ENCODE measurements at places on chromosomes 7 and 10.
A peak's percentile ranks its signal among the peaks of the same experiment; 100 is the strongest.

DNA sequence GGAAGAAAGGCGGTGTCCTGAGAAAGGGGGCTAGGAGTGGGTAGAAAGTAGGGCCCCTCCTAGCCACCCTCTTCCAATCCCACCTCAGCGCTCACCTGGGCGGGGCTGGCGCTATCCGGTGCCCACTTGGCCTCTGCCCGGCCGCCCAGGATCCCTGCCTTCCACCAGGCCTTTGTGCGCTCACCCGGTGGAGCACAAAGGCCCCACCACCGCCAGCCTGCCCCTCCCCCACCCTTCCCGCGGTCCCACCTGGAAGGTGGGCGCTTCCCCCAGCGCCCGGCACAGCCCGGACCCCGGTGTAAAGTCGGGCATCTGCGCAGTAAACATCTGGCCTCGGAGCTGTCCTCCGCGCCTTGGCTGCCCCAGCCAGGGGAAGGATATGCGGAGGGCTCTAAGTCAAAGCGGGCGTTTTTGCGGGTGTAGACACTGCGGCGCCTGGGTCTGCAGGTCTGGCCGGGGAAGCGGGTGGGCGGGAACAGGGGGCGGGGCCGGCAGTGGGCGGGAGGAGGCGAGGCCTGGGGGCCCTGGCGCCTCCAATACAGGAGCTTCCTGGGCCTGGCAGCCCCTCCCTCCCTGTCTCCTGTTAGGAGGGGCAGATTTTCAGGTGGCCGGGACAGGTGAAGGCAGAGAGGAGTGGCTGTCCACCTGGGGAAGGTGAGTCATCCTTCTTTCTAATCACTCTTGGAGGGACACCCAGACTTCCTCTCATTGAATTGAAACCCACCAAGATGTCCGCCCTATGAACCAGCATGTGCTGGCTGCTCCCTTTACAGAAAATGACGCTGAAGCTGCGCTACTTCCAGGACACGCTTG lies 49.3 kb downstream of the PNLIPRP2 start:
- DNase-seq: no peak

DNA sequence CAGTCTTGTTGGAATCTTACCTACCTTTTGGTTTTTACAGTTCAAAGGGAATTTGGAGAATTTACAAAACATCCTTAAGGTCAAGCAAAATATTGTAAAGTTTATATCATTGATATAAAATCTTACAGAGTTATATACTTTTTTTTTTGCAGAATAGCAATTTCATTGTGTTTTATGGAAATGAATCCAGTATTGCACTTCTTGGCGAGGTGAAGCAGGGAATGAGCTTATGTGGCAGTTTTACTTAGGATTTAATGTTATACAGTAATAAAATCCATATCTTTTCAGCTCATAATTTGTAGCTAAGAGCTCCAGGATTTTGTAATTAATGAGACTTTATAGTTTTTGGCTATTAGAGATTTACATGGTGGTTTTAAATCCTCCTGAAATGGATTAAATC lies 5.0 kb downstream of the PRKAR2B start:
- DNase-seq: no peak

DNA sequence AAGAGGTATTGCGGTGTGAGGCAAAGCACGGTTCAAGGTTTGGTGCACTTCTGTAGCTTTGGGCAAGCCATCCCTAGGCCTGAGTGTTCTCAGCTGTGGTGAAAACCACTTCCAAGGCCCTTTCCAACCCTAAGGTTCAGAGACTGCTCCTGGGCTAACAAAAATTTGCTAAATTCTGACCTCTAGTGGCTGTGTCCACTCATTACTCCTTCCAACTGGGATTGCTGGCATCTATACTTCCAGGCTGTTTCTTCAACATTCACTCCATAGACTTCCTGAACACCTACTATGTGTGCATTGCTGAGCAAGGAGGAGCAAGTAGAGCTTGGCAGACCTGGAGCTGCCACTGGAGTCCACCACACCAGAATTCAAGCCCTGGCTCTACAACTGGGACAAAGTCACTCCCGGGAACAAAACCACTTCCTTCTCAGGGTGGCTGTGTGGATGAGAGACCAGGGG lies 29.3 kb upstream of the SH3PXD2A start:
- no peak for DNase-seq

DNA sequence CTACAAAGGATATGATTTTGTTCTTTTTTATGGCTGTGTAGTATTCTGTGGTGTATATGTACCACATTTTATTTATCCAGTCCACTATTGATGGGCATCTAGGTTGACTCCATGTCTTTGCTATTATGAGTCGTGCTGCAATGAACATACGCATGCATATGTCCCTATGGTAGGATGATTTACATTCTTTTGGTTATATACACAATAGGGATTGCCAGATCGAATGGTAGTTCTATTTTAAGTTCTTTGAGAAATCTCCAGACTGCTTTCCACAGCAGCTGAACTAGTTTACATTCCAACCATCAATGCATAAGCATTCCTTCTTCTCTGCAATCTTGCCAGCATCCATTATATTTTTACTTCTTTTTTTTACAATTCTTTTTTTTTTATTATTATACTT lies 35.6 kb upstream of the FAM13C start:
- no peak for DNase-seq

- peak; percentile 71 for DNase-seq
Observed at GRCh38 chr10:122342293-122343134, 32.0 kb upstream of the PLEKHA1 start.

DNA sequence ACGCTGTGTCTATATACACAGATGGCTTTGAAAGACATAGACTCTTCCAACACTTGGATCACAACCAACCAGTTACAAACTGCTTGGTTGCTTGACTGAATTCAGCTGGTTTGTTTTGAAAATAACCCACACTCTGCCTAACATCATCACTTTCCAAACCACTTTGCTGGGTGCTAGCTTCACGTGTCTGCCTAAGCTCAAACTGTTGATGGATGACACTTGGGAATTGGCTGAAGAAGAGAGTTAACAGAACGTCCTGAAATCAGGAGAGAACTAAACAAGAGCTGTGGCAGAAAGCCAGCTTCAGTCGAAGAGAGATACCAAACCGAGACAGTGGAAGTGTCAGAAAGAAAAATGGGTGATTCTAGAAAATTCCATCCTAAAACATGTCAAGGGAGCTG lies 420.8 kb upstream of the AUTS2 start:
- DNase-seq: no peak

GRCh38 chr10:28020993-28021982 lies 22.4 kb upstream of the ODAD2 start:
- no peak for DNase-seq

DNA sequence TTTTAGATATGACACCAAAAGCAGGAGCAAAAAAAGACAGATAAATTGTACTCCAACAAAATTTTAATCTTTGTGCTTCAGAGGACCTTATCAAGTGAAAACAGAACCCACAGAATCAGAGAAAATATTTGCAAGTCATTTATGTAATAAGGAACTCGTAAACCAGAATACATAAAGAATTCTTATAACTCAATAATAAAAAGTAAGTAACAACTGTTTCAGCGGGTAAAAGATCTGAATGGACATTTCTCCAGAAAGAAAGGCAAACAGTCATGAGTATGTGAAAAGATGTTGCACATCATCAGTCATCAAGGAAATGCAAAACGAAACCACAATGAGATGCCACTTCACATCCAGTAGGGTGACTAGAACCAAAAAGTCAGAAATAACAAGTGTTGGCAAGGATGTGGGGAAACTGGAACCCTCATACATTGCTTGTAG lies 167.7 kb upstream of the KCTD7 start:
- DNase-seq: no peak

GRCh38 chr7:130419658-130420057 lies 21.2 kb downstream of the CEP41 start:
- no peak for DNase-seq

GRCh38 chr7:7565018-7565680 lies 1.5 kb upstream of the MIOS start:
- no peak for DNase-seq

DNA sequence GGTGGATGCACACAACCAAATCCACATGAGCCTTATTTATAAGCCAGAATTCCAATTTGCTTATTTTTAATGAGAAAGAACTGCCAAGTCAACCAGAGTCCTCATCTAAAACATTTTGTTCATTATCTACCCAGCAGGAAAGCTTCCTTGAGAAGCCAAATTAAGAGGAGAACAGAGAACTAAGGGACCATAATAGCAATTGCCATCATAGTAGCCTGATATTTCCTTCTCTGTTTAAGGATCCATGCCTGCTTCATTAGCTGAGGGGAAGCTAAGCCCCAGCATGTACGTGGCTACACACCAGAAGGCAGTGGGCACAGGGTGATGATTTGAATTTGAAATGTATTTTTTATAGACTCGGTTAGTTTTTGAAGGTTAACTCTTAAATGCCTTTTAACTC lies 46.8 kb downstream of the ADAM12 start:
- DNase-seq: no peak

DNA sequence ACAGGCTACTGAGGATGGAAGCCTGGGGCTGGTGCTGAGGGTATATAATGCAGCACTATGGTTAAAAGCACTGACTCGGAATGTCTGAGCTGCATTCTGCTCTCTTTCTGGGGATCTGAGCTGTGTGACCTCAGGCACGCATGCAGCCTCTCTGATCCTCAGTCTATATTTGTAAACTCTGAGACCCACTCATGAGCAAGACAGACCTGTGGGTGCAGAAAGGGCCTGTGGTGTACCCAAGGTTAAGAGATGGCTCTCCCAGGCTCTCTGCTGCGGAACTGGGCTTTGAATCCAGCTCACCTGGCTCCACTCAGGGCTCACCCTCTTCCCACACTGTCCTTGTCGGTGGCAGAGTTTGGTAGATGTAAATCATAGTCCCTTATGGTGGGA lies 89.9 kb downstream of the CHST15 start:
- DNase-seq: no peak

DNA sequence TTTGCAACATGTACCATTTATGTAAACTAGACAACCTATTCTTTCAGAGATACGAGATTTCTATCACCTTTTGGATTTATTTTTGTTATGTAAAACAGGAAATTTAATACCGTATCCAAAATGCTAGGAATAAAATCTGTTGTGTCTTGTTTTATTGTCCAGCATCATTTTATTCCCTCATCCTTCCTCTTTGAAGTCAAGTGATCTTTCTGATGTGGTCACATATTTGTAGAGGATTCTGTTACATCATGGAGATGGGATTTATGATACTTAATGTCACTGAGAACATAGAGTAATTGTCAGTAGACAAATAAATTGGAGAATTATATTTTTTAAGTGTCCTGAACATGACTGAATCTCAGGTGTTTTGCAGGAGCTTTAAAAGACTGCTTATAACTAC lies 64.7 kb downstream of the ZNF277 start:
- DNase-seq: no peak

GRCh38 chr10:93437086-93437945 lies 44.8 kb downstream of the MYOF start:
- DNase-seq: no peak

DNA sequence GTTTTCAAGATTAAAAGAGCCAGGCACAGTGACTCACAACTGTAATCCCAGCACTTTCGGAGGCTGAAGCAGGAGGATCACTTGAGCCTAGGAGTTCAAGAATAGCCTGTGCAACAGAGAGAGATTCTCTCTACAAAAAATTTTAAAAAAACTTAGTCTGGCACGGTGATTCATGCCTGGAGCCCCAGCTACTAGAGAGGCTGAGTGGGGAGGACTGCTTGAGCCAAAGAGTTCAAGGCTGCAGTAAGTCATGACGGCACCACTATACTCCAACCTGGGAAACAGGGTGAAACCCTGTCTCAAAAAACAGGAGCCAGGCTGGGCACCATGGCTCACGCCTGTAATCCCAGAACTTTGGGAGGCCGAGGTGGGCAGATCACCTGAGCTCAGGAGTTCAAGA lies 86.6 kb upstream of the KCTD7 start:
- DNase-seq: no peak

DNA sequence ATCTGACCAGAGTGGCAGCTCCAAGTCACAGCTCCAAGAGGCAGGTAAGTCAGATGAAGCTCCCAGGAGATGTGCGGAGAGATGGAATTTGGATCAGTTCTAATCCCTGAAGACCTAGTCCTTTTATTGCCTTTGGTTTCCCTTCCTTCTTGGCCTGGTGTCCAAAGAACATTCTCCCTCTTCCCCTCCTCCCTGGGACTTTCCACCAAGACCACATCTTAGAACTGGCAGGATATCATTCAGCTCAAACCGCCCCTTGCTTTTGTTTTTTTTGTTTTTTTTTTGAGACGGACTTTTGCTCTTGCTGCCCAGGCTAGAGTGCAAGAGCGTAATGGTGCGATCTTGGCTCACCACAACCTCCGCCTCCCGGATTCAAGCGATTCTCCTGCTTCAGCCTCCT lies 190.8 kb downstream of the GFRA1 start:
- DNase-seq: no peak

- no peak for DNase-seq
Observed at GRCh38 chr10:124943301-124944092, 1.6 kb downstream of the ZRANB1 start.

GRCh38 chr7:134649226-134649775 lies 2.6 kb downstream of the BPGM start:
- DNase-seq: no peak

GRCh38 chr10:11849911-11850310 lies 26.8 kb downstream of the PROSER2 start:
- DNase-seq: no peak

DNA sequence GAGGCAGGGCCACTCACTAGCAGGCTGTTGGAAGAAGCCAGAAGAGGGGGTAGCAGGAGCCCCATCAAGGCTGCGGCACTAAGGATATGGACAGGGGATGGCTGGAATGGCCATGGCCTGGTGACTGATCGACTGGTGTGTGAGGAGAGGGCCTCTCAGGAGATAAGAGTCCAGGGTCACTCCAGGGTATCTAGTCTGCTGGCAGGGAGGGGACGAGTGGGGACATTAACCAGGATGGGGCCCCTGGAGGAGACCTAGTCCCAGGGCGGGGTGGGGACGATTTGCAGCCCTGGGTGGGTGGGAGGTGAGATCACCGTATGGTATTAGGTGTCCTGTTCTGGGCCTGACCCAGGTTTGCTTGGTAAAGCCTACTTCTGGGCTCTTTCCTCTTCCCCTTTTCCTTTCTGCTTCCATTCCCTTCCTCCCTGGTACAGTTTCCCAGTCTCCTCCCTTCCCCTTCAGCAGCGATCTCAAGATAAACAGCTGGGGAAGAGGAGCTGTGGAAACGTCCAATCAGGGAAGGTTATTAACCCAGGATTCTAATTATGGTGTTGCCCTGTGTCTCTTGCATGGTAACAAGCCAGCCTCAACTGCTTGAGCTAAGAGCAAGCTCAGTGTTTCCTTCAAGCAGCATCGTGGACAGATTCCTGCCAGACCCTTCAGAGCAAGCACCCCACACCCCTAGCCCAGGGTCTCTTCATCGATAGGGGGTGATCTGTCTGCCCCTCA lies 233.2 kb downstream of the RPS24 start:
- no peak for DNase-seq

DNA sequence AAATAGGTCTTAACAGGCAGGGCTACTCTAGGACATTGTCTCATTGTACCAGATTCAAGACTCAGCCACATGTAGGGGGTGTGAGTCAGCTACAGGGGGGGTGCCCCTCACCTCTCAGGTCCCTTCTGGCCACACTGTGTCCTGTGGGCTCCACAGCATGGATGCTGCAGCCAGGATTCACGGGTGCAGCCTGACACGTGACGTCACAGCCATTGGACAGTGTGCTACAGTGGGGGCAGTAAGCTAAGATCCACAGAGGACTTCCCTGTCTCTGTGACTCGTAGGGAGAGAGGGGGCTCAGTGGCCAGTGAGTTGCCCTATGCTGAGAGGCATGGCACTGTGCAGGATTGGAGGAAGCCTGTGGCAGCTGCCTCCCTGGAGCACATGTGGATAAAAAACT lies 77.9 kb downstream of the TMEM178B start:
- DNase-seq: no peak

GRCh38 chr7:130887182-130887956 lies 153.4 kb upstream of the KLF14 start:
- no peak for DNase-seq
